Effector memory CD8-positive, alpha-beta T cell (primary cell): ENCODE measurements at places on chromosomes 6 and 20.
A peak's percentile ranks its signal among the peaks of the same experiment; 100 is the strongest.

DNA sequence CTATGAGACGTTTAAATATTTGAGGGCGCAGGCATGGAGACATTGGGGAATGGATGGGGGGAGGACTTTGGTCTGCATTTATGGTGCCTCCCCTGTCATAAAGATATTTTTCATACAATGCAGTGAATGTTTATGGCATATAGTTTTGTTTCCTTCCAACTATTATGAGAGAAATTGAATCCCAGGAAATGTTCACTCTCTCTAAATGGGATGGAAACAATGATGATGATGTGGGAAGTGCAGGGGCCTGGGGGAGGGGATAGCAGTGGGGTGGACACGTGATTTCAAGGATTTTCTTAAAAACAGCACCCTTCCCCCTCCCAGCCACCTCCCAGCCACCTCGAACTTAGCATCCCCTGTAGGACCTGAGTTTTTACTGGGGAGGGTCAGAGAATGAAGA is 69.9 kb downstream of the TOX2 start:
- peak overlapping the region; percentile 31 for H3K4me3 ChIP-seq
- peaks cover 65% of the 10 kb centered on the region for H3K27me3 ChIP-seq
- H3K4me1 ChIP-seq = peaks cover 27% of the 10 kb centered on the region
- DNase-seq = no peak
- no peak overlapping the region for H3K27ac ChIP-seq

- no peaks in the 10 kb centered on the region for H3K27me3 ChIP-seq
- peaks cover 51% of the 10 kb centered on the region for H3K36me3 ChIP-seq
- H3K27ac ChIP-seq = peak overlapping the region; percentile 97
- peak; percentile 75 for DNase-seq
- H3K4me1 ChIP-seq = peaks cover 55% of the 10 kb centered on the region
Observed at GRCh38 chr6:106519460-106520394, 109.6 kb downstream of the RTN4IP1 start.

- no peak for DNase-seq
- no peak overlapping the region for H3K4me3 ChIP-seq
- no peak overlapping the region for H3K27ac ChIP-seq
- peaks cover 36% of the 10 kb centered on the region for H3K27me3 ChIP-seq
- no peaks in the 10 kb centered on the region for H3K36me3 ChIP-seq
Observed at GRCh38 chr6:106377061-106377540, 16.6 kb downstream of the CRYBG1 start.

DNA sequence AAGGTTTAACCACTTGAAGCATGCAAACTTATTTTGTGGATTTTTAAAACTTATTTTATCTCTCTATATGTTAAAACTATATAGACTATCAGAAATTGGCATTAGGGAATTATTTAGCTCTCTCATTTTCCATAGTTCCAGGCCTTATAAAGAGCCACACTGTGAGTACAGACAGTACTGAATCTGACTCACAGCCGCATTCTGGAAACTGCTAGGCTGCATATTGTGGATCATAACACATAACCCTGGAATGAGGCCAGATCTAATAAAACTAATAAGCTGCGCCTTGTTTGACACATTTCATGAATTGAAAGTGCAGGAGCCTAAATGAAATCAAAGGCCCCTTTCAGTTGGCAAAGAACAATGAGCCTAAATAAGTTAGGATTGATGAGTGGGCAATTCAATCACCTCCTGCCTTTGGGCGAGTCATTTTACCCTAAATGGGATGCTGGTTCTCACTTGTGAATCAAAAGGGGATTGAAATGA is 308.4 kb downstream of the PACRG start:
- no peak overlapping the region for H3K4me3 ChIP-seq
- no peaks in the 10 kb centered on the region for H3K36me3 ChIP-seq
- H3K27ac ChIP-seq = no peak overlapping the region
- H3K27me3 ChIP-seq = no peaks in the 10 kb centered on the region
- H3K4me1 ChIP-seq = no peaks in the 10 kb centered on the region
- no peak for DNase-seq

GRCh38 chr6:11912420-11912819 is 99.7 kb upstream of the HIVEP1 start:
- no peak overlapping the region for H3K27ac ChIP-seq
- no peak for DNase-seq
- peaks cover 7% of the 10 kb centered on the region for H3K27me3 ChIP-seq
- no peak overlapping the region for H3K4me3 ChIP-seq

DNA sequence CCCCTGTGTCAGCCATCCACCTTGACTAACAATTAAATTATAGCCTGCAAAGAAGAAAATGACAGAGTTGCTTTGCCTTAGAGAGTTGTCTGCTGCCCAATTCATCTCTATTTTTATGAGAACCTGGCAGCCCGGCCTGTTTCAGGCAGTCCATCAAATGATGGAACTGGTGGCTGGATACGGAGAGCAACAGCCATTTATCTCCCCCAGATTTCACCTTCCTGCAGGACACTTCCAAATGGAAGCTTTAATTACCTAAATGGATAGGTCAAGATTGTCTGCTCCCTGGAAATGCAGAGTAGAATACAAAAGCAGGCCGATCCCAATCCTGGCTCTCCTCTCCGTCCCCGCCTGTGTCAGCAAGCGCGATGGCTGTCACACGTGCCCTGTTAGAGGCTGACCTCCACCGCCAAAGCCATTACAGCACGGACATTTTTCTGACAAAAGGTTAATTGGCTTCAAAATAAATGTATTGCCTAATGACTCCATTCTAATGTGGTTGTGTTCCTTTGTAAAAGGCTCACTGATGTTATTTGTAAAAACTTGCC is 86.7 kb downstream of the PACRG start:
- peaks cover 2% of the 10 kb centered on the region for H3K36me3 ChIP-seq
- no peaks in the 10 kb centered on the region for H3K27me3 ChIP-seq
- no peak for DNase-seq
- no peaks in the 10 kb centered on the region for H3K4me1 ChIP-seq

- no peaks in the 10 kb centered on the region for H3K4me1 ChIP-seq
- no peak for DNase-seq
- H3K27ac ChIP-seq = no peak overlapping the region
- H3K36me3 ChIP-seq = no peaks in the 10 kb centered on the region
- H3K27me3 ChIP-seq = no peaks in the 10 kb centered on the region
Observed at GRCh38 chr6:78770765-78771164, 96.6 kb upstream of the IRAK1BP1 start.

- no peaks in the 10 kb centered on the region for H3K4me1 ChIP-seq
- no peak overlapping the region for H3K27ac ChIP-seq
- H3K4me3 ChIP-seq = no peak overlapping the region
- no peak for DNase-seq
Observed at GRCh38 chr20:12270863-12271262, 353.2 kb downstream of the BTBD3 start.

GRCh38 chr6:80105972-80106417 is 476 bp upstream of the BCKDHB start:
- peaks cover 13% of the 10 kb centered on the region for H3K4me1 ChIP-seq
- H3K4me3 ChIP-seq = peak overlapping the region; percentile 79
- H3K27me3 ChIP-seq = peaks cover 18% of the 10 kb centered on the region
- no peak for DNase-seq

DNA sequence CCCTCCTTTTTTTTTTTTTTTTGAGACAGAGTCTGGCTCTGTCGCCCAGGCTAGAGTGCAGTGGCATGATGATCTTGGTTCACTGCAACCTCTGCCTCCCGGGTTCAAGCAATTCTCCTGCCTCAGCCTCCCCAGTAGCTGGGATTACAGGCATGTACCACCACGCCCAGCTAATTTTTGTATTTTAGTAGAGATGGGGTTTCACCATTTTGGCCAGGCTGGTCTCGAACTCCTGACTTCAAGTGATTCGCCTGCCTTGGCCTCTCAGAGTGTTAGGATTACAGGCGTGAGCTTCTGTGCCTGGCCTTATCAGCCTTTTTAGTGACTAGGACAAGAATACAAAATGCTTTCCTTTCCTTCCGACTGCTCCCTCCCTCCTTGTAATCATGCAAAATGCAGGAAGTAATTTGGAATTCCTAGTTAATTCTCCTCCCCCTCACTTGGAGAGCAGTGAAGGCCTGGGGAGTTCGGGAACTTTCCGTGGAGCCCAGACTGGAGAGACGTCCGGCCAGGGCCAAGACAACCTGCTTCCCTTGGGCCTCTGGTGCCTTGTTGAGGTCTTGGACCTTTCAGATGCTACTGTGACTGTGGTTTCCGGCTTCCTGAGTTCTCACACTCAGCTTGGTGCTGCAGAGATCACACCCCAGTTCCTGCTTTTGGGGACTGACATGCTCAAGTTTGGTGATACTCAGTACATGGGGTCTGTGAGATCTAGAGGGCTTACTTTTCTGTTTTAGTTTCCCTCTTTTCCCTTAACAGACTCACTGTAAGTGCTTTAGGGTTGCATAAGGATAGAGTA is 3.9 kb upstream of the PHF20 start:
- DNase-seq = peak; percentile 67
- no peaks in the 10 kb centered on the region for H3K27me3 ChIP-seq
- H3K4me3 ChIP-seq = peak overlapping the region; percentile 82
- peaks cover 43% of the 10 kb centered on the region for H3K4me1 ChIP-seq

DNA sequence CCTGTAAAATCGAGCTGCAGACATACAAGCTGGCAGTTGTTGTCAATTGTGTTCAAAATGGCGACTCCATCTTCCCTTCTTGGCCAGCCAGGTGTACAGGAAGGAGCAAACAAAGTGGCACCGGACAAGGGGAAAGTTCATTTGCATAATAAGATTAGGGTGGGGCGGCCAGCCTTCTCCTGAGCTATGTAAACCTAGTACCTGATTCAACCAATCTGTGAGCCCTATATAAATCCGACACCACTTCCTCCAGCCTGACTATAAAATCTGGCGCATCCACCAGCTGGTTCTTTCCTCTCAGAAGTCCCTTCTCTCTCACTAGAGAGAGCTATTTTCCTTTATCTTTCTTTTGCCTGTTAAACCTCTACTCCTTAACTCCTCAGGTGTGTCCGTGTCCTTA is 8.1 kb upstream of the HBS1L start:
- peaks cover 13% of the 10 kb centered on the region for H3K27me3 ChIP-seq
- H3K4me3 ChIP-seq = no peak overlapping the region
- no peak overlapping the region for H3K27ac ChIP-seq
- no peak for DNase-seq

- H3K36me3 ChIP-seq = peaks cover 42% of the 10 kb centered on the region
- H3K27me3 ChIP-seq = no peaks in the 10 kb centered on the region
Observed at GRCh38 chr6:111872401-111873177, 663 bp downstream of the FYN start.

GRCh38 chr6:148674306-148674705 is 72.5 kb upstream of the UST start:
- no peak for DNase-seq
- H3K27ac ChIP-seq = no peak overlapping the region
- H3K27me3 ChIP-seq = peaks cover 36% of the 10 kb centered on the region
- H3K36me3 ChIP-seq = no peaks in the 10 kb centered on the region
- no peak overlapping the region for H3K4me3 ChIP-seq

GRCh38 chr6:56914798-56915658 is 39.9 kb upstream of the BEND6 start:
- no peak overlapping the region for H3K27ac ChIP-seq
- no peak for DNase-seq
- no peaks in the 10 kb centered on the region for H3K36me3 ChIP-seq
- H3K4me1 ChIP-seq = no peaks in the 10 kb centered on the region

DNA sequence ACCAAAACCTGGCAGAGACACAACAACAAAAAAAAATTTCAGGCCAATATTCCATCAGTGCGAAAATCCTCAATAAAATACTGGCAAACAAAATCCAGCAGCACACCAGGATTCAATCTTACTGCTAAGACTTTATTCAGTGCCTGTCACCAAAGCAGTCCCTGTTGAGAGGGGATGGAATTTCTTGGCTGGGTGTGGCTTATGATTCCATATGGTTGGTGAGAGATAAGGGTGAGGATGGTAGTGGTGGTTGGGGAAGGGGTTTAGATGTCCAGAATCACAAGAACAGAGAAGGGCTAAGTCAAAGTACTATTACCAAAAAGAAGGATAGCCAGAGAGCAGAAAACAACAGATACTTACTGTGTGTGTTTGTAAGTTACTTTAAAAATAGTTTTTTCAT is 152.8 kb upstream of the SLC35B3 start:
- no peaks in the 10 kb centered on the region for H3K36me3 ChIP-seq
- no peak overlapping the region for H3K4me3 ChIP-seq
- no peak overlapping the region for H3K27ac ChIP-seq
- H3K27me3 ChIP-seq = no peaks in the 10 kb centered on the region
- no peaks in the 10 kb centered on the region for H3K4me1 ChIP-seq

DNA sequence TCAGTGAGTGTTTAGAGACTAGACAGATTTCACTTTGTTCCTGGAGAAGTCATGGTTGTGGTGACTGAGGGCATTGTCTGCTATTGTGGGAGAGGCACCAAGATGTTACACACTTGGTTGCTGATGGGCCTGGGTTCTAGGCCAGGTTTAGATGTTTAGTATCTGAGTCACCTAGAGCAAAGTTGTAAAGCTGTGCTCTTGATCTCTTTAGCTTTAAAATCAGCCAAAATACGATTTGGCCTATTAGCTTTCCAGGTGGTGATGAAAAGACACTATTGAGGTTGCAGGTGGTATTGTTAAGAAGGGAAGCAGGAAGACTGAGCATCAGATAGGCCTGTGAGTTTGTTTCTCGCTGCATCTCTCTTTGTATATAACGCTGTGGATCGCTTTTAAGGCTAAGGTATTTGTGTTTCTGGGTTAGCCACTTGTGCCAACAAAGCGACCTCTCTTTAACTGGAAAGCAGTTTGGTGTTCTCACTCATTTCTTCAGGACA is 48.6 kb downstream of the FOXO3 start:
- no peak for DNase-seq
- H3K4me3 ChIP-seq = no peak overlapping the region
- H3K4me1 ChIP-seq = peaks cover 72% of the 10 kb centered on the region
- H3K27ac ChIP-seq = no peak overlapping the region

DNA sequence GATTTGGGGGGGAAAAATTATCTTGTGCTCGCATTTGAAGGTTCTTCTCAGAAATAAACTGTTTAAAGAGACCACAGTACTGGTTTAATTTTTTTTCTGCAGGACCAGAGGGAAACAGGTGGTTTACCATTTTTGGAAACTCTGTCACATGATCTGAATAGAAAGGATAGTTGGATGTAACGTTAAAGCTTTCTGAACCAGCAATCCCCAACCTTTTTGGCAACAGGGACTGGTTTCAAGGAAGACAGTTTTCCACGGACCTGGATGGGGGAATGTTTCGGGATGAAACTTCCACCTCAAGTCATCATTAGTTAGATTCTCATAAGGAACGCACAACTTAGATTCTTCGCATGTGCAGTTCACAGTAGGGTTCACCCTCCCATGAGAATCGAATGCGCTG is 50.4 kb downstream of the MCM8 start:
- peaks cover 25% of the 10 kb centered on the region for H3K4me1 ChIP-seq
- no peak overlapping the region for H3K27ac ChIP-seq
- peaks cover 4% of the 10 kb centered on the region for H3K36me3 ChIP-seq
- H3K4me3 ChIP-seq = no peak overlapping the region
